ENCODE measurements at places on chromosomes 16 and 17.
A peak's percentile ranks its signal among the peaks of the same experiment; 100 is the strongest.

- no peak for DNase-seq
Measured at GRCh38 chr16:82584553-82585152, 42.1 kb upstream of the CDH13 start.

DNA sequence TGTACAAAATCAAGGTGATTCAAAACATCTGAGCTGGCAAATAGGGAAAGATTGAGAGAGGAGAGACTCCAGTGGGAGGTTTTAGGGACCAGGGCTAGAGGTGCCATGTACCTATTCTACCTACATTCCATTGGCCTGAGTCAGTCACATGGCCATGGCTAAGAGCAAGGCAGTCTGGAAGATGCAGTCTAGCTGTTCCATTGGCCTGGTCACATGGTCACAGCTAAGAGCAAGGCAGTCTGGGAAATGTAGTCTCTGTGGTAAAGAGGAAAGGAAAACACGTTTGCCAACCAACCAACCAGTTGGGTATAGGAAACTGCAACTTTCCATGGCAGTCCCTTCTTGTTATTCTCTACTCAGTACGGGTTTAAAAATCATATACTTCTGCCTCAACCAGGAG lies 369.1 kb downstream of the XYLT1 start:
- DNase-seq = no peak

DNA sequence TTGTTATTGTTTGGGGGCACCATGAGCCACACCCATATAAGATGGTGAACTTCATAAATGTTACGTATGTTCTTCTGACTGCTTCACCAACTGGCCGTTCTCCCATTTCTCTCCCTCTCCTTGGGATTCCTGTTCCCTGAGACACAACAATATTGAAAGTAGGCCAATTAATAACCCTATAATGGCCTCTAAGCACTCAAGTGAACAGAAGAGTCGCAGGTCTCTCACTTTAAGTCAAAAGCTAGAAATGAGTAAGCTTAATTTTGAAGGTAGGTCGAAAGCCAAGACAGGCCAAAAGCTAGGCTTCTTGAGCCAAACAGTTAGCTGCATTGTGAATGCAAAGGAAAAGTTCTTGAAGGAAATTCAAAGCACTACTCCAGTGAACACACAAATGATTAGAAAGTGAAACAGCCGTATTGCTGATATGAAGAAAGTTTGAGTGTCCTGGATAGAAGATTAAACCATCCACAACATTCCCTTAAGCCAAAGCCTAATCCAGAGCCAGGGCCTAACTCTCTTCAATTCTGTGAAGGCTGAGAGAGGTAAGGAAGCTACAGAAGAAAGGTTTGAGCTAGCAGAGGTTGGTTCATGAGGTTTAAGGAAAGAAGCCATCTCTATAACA lies 25.8 kb downstream of the HLF start:
- DNase-seq = no peak

DNA sequence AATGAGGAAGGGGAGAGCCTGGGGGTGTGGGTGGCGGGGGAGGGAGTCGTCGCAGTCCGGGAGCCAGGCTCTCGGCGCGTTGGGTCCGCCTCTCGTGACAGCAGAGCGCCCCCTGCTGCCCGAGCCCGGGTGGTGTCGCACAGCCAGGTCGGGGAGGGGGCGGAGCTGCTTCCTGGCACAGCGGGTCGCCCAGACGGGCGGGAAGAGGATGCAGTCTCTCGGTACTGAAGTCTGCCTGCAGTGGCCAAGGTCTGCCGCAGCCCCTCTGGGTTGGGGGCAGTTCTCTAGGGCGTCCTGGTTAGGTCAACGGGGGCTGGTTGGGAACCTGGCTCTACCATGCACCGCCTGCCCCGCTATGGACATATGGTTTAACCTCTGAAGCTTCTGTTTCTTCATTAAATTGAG lies 38.2 kb upstream of the CCDC182 start:
- peak; percentile 89 for DNase-seq

DNA sequence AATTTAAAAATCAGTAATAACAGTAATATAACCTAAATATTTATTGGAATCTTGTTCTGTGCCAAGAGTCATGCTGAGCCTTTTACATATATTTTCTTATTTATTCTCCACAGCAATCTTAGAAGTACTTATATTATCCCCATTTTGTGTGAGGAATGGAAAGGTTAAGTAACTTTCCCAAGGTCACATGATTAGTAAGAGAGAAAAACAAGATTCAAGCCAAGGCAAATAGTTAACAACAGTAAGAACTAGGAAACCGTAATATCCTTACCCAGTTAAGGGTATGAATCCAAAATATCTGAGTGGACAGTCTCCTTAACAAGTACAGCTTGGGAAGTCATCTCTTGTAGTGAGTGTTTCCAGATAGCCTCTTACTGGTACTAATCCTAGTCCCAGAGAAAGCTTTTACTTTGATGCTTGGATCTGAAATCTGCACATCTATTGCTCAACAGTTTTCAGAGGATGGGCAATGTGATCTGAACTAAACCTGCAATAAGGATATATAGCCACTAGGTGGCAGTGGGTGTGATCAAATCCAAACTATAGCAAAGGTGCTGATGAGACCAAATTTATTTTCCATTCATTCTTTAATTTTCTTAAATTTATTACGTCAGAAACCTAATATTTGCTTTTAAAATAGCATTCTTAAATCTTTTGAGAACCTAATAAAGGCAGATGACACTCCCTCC lies 23.3 kb downstream of the SHISA6 start:
- no peak for DNase-seq

- no peak for DNase-seq
Measured at GRCh38 chr16:64280317-64280716, 841.5 kb downstream of the CDH11 start.

DNA sequence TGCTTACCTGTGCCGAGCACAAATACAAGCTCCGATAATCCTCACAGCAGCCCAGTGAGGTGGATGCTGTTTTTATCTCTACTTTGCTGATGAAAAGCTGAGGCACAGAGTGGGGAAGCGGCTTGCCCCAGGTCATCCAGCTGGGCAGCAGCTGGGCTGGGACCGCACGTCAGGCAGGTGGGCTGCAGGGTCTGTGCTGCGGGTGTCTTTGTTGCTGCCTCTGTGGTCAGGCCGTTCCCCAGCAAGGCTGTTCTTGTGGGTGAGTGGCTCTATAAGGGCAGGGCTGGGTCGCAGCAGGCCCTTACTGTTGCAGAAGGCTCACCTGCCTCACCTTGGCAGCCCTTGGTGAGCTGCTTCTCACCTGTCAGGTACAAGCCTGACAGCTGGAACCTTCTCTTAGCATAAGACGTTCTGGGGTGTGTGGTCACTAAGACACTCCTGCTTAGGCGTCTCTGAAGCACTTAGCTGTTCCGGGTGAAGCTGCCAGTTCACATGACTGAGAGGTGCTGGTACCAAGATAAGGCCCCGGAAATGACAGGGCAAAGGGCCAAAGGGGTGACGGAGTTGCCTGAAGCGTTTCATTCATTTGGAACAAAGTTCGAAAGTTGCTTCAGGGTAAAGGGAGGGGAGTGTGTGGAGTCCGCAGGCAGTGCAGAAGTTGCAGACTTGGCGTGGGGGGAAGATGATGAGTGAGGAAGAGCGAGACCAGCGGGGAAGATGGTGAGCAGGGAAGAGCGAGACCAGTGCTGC lies 17.4 kb downstream of the IRF8 start:
- no peak for DNase-seq

DNA sequence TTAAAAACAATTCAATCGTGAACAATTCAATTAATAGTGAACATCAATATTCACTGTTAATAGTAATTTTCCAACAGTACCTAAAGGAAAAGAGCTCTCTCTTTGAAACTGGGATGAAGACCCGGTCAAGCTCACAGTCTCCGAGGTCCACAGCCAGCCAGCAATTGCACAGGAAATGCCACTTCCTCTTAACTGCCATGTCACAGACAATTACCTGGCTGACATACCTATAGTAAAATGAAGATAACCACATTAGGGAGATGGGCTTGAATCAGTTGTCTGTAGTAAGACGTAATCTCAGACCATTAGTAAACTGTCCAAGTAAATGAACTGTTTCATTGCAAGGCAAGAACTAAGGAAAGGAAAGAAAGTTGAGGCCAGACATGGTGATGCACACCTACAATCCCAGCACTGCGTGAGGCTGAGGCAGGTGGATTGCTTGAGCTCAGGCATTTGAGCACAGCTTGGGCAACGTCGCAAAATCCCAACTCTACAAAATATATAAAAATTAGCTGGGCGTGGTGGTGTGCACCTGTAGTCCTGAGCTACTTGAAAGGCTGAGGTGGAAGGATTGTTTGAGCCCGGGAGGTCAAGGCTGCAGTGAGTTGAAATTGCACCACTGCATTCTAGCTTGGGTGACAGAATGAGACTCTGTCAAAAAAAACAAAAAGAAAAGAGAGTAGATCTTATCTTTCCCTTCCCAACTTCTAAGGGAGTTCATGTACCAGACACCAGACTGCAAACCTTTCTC lies 36.9 kb downstream of the PKD1L3 start:
- DNase-seq = no peak

- peak; percentile 78 for DNase-seq
Measured at GRCh38 chr16:1333149-1333812, at the start of gene BAIAP3. Gene BAIAP3, plus strand, starts transcription at chr16:1333645. Its CDS starts 4,905 bp downstream, at chr16:1338550.

GRCh38 chr16:81592353-81592866 lies 147.8 kb downstream of the CMIP start:
- no peak for DNase-seq

DNA sequence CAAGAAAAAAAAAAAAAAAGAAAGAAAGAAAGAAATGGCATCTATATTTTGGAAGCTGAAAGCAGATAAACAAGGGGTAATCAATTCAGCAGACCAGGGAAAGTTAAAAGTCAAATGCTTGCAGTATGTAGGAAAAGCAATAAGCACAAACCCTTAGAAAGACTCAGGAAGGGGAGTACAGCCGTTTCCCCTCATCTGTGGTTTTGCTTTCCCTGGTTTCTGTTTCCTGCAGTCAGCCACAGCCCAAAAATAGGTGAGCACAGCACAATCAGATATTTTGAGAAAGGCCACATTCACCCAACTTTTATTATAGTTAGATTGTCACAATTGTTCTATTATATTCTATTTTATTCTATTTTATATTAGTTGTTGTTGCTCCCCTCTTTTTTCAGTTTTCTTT lies 14.4 kb upstream of the ALOX12 start:
- DNase-seq = no peak

- DNase-seq = no peak
Measured at GRCh38 chr17:9669551-9670008, 24.3 kb downstream of the USP43 start.

DNA sequence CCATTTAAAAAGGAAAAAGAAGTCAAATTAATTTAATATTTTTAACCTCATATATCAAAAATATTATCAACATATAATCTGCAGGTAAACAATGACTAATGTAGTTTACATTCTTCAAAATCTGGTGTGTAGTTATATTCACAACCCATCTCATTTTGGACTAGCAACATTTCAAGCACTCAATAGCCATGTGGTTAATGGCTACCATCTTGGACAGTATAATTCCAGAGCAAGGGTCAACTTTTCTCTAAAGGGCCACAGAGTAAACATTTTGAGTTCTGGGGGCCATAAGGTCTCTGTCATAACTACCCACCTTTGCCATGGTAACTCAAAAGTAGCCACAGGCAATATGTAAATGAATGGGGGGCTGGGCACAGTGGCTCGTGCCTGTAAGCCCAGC lies 153.9 kb downstream of the PARN start:
- no peak for DNase-seq

DNA sequence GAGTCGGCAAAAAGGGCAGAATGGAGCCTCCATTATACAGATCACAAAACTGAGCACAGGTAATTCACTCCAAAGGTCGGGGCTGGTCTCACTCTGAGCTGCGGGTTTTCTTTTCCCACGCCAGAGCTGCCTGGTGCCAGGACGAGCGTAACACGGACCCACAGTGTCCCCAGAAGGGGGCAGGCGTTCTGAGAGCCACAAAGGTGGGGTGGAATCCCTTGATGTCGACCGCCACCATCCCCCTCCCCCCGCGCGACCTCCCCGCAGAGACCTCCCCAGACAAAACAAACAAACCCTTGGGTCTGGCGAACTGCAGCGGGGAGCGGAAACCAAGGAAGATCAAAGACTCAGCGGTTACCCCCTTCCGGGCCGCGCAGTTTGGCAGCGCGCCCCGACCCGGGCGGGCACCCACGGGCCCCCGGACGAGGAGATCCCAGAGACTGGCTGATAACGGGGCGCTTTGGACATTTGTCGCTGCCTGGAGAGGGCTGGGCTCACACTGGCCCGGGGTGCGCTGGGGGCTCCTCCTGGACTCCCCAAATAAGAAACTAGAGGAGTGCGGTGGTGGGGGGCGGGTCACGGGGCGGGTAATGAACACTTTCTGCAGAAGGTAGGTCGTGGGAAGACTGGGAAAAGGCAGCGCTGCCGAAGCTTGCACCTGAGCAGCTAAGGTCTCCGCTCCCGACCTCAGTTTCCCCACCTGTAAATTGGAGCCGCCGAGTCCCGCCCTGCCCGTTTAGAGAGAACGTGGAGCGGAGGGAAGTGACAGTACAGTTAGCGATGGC lies 664 bp upstream of the NKD1 start:
- DNase-seq = peak; percentile 85

- peak; percentile 72 for DNase-seq
Measured at GRCh38 chr17:3693829-3694231, 2.1 kb downstream of the P2RX5 start.

- DNase-seq = no peak
Measured at GRCh38 chr17:59513934-59514841, 51.2 kb upstream of the DHX40 start.

DNA sequence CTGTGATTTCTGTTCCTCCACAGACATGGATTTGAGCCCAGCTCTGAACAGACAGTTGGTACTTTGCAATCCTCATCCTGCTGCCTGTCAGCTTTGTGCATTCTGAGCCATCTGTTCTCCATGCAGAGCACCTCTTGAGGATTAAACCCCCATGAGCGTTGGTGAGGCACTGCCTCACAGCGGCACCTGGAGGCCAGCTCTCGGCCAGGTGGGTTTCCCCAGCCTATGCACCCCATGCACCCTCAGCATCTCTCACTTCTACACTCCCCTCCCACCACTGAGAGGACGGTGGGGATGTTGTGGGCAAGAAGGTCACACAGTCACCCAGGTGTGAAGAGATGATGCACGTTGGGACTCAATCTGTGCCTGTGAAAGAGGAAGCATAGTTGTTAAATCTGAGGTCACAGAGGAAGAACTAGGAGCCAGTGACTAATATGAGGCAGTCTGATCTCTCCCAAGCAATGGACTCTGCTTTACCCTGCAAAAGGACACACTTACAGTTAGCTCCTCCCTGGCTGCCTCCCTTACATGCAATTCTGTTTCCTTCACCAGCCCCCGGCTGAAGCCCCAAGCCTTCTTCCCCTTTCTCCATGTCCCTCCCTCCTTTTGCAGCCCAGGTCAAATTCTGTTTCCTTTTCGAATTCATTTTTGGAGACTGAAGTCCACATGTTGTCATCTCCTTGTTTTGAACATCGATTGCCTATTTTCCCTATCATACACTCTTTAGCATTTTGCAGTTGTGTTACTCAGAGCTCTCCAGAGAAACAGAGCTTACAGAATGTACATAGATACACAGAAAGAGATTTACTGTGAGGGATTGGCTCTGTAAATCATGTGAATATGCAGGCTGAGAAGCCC lies 58.5 kb downstream of the HS3ST3B1 start:
- DNase-seq = peak; percentile 75

DNA sequence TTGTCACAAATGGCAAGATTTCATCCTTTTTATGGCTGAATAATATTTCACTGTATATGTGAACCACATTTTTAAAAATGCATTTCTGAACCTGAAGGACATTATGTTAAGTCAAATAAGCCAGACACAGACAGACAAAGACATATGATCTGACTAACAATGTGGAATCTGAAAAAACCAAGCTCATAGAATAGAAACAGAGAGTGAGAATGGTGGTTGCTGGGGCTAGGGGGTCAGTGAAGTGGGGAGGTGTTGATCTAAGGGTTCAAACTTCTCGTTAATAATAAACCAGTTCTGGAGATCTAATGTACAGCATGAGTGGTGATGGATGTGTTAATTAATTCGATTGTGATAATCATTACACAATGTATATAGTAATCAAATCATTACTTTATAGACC lies 475.1 kb downstream of the WWOX start:
- no peak for DNase-seq

- DNase-seq = no peak
Measured at GRCh38 chr16:87374313-87374712, 9.3 kb downstream of the FBXO31 start.

All from activated CD8-positive, alpha-beta memory T cell treated with anti-CD3 and anti-CD28 coated beads for 24 hours (primary cell).